ENCODE measurements at places on chromosomes 11 and 22.

- no peak for DNase-seq
These were observed 2.2 kb downstream of the BRD1 start for GRCh38 chr22:49825436-49825835.

DNA sequence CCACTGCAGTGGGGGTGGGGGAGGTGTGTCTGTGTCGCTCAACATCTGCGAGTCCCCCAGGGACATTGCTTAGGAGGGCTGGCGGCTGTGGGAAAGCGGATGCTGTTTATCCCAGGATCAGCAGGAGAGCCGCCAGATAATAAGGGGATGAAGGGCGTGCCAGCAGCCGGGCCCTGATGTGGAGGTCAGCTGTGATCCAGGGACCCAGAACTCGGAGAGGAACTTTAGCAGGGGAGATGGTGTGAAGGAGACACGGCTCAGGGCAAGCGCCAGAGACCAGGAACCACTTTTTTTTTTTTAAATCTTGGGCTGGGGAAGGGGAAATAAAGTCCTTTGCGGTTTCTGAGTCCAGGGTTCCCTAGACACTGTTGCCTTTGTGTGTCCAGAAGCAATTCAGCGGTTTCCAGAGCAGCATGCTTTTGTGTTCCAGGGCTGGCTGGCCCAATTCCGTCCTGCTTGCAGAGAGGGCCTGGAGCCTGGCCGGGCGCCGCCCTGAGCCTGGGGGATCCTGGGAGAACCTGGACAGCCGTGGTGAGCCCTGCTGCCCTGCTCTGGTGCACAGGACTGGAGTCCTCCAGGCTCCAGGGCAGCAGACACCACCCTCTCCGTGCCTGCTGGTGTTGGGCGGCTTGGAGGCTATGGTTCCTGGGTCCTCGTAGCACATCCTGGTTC is at the start of gene GRAMD4:
GRAMD4 (plus strand) TSS at position 557 of the 672 bp plus-strand sequence. CDS start 6,414 bp downstream, outside the sequence.
- no peak for DNase-seq

GRCh38 chr22:22935546-22936157 is 48.0 kb downstream of the IGLL5 start:
- DNase-seq = no peak

GRCh38 chr11:16989554-16989953 is 24.7 kb downstream of the PLEKHA7 start:
- DNase-seq = no peak

DNA sequence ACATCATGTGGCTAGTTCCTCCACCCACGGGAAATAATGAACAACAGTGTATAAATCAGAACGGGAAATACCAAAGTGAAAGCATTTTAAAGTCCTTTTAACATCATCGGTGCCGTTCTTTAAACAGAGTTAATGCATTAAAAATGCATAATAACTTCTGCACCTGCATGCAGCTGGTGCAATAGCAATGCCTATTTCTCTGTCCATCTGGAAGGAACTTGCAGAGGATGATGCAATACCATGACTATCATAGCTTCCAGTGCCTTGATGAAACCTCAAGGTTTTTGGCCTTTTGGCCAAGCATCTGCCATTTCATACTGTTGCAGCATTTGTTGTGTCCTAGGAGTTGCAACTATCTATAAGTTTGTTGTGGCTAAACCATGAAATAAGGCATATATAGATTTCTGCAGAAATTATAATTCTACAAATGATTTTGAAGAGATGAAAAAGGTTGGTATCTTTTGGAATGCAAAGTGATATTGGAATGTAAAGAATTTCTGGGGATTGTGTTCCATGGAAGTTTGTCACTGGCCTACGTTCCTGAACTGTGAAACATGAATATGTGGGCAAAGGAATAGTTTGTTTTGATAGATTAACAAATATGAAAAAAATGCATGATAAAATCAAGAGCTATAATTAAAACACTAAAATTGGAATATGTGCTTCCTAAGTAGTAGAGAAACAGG is 9.8 kb upstream of the EIF3F start:
- no peak for DNase-seq

GRCh38 chr11:37450613-37451012 is 852.6 kb upstream of the RAG2 start:
- DNase-seq = no peak
